Right renal cortex interstitium (tissue), 3 donors: ENCODE measurements at places on chromosomes 1 and 21. TPM values are rescaled to one million over a fixed set of nuclear protein-coding genes. Genes with fewer than 3 reads are reported as not detected.

OLIG2 gene
- not detected for polyA plus RNA-seq

AMY2A gene
- 0.21 TPM for polyA plus RNA-seq

RGS18 gene
- polyA plus RNA-seq: 2.8 TPM

HOOK1 gene
- polyA plus RNA-seq: 84.2 TPM

IPP gene
- 29.8 TPM for polyA plus RNA-seq

KIF21B gene
- polyA plus RNA-seq: 2.0 TPM

TDRD10 gene
- 1.0 TPM for polyA plus RNA-seq

CXADR gene
- polyA plus RNA-seq: 39.1 TPM

MTARC1 gene
- 20.8 TPM for polyA plus RNA-seq

PRAMEF15 gene
- polyA plus RNA-seq: not detected

SLC1A7 gene
- polyA plus RNA-seq: 0.08 TPM

TFF2 gene
- not detected for polyA plus RNA-seq

PODN gene
- 1.8 TPM for polyA plus RNA-seq

CELF3 gene
- 0.30 TPM for polyA plus RNA-seq

LCA5L gene
- 5.4 TPM for polyA plus RNA-seq

PLD5 gene
- 1.4 TPM for polyA plus RNA-seq

ZNF593OS gene
- 0.62 TPM for polyA plus RNA-seq

NR1I3 gene
- polyA plus RNA-seq: 1.5 TPM

HTR1D gene
- polyA plus RNA-seq: 0.33 TPM

PRRX1 gene
- 2.3 TPM for polyA plus RNA-seq

CDCP2 gene
- not detected for polyA plus RNA-seq

PEX19 gene
- polyA plus RNA-seq: 91.3 TPM

USH2A gene
- 0.53 TPM for polyA plus RNA-seq

BEND5 gene
- 30.2 TPM for polyA plus RNA-seq

ADGRL2 gene
- 195 TPM for polyA plus RNA-seq

TNFRSF4 gene
- polyA plus RNA-seq: 0.74 TPM

KCND3 gene
- 1.2 TPM for polyA plus RNA-seq

CDA gene
- 6.2 TPM for polyA plus RNA-seq

EEIG2 gene
- polyA plus RNA-seq: 18.5 TPM

NFASC gene
- 13.3 TPM for polyA plus RNA-seq

MAP1LC3C gene
- 0.86 TPM for polyA plus RNA-seq

RNU1-1 gene
- polyA plus RNA-seq: not detected

SAMSN1 gene
- 5.7 TPM for polyA plus RNA-seq

FAM43B gene
- 0.96 TPM for polyA plus RNA-seq

UHMK1 gene
- polyA plus RNA-seq: 38.9 TPM

SH3D21 gene
- 21.4 TPM for polyA plus RNA-seq

SPRR1B gene
- polyA plus RNA-seq: not detected

RSPH1 gene
- 15.1 TPM for polyA plus RNA-seq

RUNX3 gene
- polyA plus RNA-seq: 0.31 TPM

OR2T29 gene
- not detected for polyA plus RNA-seq

GOLT1A gene
- polyA plus RNA-seq: 2.8 TPM

HES3 gene
- not detected for polyA plus RNA-seq
